NCI-H146 (cell line): ENCODE measurements at places on chromosomes 13 and 19.
A peak's percentile ranks its signal among the peaks of the same experiment; 100 is the strongest.

DNA sequence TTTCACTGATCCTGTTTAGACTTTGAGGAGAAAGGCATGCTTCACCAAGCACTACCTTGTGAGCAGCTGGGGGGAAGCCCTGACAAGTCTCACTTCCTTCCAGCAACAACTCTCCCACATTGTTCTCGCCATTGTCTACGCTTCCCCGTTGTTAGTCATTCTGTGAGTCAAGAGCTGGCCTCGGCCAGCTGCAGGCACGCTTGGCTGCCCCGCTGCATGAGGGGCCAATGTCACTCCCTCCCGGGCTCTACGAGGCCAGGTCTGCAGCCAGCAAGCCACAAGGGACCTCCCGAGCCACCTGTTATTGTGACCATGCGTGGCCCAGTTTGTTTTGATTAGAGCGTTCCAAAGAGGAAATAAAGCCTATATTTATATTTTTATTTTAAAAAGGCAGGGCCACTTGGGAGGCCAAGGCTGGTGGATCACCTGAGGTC is 220.9 kb downstream of the FOXO1 start:
- peak; percentile 5 for DNase-seq

GRCh38 chr19:13599681-13600080 is 93.4 kb upstream of the CACNA1A start:
- no peak for DNase-seq

DNA sequence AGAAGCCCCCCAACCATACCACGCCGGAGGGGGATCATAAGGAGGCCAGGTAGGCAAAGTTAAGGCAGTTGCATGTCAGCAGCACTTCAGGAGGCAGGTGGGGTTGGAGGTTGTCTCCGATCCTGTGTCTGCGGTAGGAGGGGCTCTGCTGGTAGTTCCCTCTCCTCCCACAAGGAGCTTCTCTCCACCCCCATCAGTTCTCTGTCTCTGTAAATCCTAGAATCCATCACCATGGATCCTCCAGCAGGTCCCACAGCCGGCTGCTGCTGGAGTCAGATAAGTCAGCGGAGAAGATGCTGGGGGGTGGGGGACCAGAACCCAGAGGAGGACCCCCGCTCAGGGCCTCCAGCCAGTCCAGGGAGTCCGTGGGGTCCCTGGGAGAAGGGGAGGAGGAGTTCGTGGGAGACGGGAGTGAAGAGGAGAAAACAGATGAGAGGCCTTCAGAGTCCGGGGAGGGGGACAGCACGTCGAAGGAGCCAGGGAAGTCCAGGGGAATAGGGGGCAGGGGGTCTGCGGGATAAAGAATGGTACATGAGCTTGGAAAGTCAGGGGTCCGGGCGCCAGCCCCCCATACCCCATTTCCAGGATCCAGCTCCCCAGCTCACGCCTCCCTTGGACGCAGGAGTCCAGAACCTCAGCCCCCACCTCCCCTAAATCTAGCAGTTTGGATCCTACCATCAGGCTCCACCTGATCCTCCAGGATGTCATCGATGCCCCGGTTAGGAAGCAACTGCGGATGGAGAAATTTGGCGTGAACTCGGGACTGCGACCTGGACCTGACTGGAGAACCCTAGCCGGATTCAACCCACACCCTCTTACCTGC is 6.3 kb downstream of the MAMSTR start:
- peak; percentile 32 for DNase-seq

DNA sequence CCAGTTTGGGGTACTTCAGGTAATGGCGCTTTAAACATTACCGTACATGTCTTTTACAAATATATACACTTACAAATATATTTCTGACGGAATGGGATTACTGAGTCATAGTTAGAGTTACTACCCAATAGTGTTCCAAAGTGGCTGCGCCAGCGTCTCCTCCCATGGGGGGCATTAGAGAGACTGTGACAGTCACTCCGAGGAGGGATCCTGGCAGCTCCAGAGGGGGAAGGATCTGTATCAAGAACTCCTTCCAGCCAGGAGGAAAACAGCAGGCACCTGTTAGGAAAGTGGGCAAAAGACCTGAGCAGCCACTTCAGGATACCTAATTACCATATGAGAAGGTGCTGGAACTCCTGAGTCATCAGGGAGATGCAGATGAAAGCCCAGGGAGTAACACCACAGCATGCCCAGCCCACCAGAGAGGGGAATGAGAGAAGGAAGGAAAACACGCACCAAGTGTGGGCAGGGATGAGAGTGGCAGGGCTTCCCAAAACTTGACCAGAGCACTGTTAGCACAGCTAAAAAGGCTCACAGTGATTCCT is 52.9 kb downstream of the SLC7A9 start:
- no peak for DNase-seq

GRCh38 chr13:77337159-77337558 is 10.3 kb upstream of the MYCBP2 start:
- DNase-seq, result no peak

DNA sequence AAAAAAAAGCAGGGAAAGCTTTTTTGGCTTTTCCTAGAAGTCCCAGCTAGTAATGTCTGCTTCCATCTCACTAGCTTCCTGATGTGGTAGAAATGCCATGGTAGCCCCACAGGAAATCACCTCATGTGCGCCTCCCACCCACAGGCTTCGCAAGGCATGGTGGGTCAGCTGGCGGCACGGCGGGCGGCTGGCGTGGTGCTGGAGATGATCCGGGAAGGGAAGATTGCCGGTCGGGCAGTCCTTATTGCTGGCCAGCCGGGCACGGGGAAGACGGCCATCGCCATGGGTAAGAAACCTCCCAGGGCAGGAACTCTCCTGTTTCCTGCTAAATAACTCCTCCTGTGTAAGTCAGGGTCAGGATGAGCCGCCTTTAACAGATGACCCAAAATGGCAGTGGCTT is 10.4 kb downstream of the RUVBL2 start:
- DNase-seq, result no peak

GRCh38 chr13:38661010-38661675 is 25.7 kb upstream of the FREM2 start:
- DNase-seq, result no peak

- DNase-seq, result no peak
Observed at GRCh38 chr19:1101337-1101698, 2.5 kb upstream of the GPX4 start.

DNA sequence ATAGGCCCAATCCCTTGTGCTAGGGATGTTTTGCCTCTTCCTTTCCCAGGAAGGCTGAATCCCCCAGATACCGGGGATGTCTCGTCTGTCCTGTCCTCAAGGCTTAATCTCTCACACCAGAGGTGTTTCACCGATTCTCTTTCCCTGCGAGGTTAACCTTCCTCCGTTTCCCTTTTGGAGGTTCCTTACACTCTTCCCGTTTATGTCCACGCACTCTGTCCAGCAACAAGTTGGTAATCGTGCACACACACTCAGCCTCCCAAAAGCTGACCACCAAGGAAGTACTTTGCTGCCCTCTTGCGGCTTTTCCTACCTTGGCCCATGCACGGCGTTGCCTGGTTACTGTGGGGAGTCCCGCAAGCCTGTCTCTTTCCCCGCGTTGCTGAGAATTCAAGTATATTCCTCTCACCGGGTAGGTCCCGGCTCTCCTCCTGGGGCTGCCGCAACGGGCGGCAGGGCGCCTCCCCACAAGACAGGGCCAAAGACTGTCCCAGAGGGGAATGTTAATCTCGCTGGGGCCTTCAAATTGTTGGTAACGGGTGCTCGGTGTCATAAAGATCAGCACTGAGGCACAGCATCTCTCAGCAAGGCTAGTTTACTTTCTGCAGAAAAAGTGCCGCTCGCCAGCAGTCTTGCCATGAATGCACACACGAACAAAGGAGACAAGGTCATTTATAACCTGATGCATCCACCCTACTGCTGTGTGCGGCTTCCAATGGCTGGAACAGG is 36.7 kb upstream of the CD177 start:
- DNase-seq, result peak; percentile 59

- no peak for DNase-seq
Observed at GRCh38 chr19:11115895-11116446, 26.7 kb downstream of the LDLR start.
